ENCODE measurements at places on chromosomes 3 and 15.

DNA sequence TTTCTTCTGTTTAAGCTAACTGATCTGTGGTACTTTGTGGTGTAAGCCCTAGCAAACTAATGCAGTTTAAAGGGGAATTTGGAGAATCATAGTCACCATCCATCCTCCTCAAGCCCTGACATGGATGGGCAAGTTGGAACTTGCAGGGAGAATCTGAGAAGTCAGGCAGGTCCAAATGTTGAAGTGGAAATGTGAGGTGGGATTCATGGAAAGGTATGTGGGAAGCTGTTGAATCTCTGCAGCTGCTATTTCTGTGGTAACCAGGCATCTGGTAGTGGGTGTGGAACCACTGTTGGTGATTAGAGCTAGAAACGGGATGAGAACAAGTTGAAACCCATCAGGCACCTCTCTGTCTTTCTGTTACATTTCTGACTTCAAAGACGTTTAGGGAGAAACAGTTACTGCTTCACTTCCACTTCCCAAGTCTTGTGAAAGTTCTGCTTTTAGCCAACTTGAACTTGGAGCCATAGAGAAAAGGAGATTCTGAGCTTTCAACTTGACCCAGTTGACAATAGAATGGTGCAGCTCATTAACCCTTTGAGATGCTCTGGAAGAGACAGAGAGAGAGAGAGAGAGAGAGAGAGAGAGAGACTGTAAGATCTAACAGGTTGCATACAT is 38.1 kb upstream of the NMNAT3 start:
- DNase-seq = peak; percentile 56

DNA sequence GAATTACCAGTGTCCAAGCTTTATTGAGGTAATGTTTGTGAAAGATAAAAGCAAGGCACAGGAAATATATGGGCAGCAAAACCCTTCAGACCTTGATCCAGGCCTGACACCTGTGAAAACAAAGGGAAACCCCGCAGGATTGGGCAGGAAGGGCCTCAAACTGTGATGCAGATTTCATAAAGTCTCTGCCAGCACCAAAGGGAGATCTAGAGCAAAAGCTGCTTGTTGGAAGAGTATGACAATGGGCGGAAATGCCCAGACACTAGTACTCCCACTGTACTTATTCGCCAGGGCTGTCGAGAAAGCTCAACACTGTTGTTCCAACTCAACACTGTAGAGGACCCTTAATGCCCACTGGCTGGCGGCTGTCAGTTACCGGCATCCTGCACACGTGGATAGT is 207.9 kb downstream of the CD47 start:
- DNase-seq = no peak

DNA sequence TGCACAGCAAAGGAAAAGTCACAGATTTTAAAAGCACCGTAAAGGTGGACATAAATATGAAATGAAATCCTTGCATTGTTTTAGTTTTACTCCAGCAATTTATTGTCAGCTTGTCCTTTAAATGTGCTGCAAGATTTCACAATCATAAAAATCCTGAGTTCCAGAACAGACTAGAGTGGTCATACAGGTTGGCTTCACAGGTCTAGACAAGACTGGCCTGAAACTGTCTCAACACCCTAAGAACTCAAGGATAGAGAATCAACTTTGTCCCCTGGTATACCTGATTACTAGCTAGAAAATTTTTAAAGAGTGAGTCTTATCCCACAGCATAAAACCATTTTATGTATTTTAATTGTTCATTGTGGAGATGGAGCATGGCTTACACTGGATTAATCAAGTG is 521.7 kb upstream of the MCTP2 start:
- DNase-seq = no peak

- no peak for DNase-seq
Observed at GRCh38 chr15:80706161-80706560, 11.1 kb downstream of the ABHD17C start.

DNA sequence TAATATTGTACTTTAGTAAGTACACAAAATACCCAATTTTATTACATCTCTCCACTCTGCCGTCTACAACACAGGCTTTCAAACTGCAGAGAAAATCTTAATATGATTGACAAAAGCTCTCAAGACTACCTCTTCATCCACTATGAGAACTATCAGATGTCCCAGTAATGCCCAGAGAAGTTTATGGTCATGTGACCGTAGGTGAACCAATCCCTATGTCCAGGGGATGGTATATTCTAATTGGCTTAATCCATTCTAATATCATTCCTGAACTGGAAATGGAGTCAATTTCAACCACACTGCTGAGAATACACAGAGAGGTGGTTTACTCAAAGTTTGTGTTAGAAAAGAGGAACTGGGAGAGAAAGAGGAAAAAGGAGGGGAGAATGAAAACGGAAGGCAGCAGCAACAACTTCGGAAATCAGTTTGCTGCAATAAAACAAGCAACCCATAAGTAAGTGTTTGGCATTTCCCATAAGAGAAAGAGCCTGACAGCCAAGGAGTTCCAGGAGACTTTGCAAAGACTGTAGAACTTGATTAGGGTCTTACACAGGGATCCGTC is 7.3 kb downstream of the SST start:
- peak; percentile 31 for DNase-seq

- DNase-seq = no peak
Observed at GRCh38 chr3:73212683-73213082, 151.2 kb downstream of the EBLN2 start.

DNA sequence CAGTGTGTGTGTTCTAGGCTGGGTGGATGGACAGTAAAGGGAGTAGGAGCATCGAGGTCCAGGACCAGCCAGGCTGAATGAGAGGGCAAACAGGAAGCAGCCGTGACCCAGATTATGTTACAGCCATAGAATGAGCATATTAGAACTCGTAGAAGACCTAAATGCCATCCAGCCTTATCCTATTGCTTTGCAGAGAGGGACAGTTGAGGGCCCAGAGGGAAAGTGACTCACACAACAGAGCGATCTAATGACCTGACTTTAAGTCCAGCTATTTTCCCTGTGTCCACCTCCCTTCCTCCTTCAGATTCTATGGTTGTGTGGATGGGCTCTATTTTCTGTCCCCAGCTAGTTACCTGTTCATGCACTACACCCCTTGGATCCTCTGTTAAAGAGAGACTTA is 634.1 kb upstream of the TBL1XR1 start:
- DNase-seq = no peak

GRCh38 chr15:65818927-65819562 is 27.0 kb upstream of the DENND4A start:
- peak; percentile 84 for DNase-seq

- peak; percentile 7 for DNase-seq
Observed at GRCh38 chr3:150497956-150498355, 48.3 kb downstream of the SERP1 start.

DNA sequence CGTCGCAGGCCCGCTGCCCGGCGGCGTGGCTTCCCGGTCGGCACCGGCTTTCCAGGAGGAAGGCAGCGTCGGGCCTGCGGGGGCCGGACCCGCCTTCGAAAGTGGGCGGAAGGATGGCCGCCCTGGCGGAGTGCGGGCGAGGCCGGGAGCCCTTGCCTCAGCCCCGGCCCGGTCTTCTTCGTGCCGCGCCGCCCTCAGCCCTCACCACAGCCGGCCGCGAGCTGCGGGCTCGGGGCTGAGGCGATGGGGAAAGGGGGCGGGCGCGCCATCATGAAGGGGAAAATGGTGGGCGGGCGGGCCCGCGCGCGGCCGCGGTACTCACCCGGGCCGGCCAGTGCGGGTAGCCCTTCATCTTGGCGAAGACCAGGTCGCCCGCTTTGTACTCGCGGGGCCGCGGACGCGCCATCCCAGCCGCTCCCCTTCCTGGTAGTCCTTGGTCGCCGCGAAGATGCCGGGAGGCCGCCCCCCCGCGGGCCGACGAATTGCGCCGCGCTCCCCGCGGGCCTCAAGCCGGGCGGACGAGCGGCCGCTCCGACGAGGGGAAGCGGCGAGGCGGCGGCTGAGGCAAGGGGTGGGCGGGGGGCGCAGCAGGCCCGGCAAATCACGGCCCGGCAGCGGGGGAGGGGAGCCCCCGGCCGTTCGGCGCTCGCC is 489 bp downstream of the HDGFL3 start:
- DNase-seq = peak; percentile 38

DNA sequence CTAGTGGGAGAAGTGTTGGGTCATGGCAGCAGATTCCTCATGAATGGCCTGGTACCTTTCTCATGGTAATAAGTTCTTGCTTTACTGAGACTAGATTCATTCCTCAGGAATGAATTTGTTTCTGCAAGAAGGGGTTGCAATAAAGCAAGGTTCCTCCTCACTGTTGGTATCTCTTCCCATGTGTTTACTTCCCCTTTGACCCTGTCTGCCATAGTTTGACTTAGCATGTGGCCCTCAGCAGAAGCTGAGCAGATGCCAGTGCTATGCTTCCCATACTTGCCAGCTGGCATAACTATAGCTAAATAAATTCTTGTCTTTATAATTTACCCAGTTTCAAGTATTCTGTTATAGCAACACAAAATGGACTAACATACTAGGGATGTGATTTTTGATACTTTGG is 163.6 kb upstream of the COL8A1 start:
- DNase-seq = no peak

DNA sequence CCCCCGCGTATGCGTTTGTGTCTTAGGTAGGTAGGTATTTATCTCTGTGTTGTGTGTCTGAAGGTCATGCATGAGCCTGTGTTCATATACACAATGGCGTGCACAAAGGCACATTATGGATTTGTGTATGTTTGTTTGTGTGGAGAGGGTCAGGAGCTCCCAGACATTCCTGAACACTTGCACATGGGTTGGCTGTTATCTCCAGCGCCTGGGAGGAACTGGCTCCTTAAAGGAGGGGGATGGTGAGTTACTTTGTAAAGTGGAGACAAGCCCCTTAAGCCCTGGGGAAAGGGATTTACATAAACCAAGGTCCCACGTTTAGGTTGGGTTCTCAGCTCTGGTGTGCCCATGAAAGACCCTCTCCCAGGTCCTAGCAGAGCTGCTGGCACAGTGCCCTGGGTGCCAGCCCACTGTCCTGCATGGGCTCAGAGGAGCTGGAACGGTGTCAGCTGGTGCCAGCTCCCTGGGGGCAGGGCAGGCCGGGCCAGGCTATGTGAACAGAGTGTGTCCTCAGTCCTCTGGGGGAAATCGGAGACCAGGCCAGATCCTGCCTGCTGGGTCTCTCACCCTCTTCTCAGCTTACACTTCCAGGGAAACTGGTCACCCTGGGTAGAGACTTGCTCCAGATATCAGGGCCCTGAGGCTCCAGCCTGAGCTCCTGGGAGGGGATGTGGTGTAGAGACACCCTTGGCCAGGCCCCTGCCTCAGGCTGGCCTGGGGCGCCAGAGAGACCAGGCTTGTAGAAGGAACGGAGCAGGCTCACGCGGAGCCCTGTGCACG is 25.1 kb downstream of the SNX33 start:
- DNase-seq = no peak

- DNase-seq = peak; percentile 29
Observed at GRCh38 chr15:64149424-64149823, 2.1 kb upstream of the SNX22 start.

GRCh38 chr3:82002986-82003642 is 241.7 kb upstream of the GBE1 start:
- DNase-seq = no peak

DNA sequence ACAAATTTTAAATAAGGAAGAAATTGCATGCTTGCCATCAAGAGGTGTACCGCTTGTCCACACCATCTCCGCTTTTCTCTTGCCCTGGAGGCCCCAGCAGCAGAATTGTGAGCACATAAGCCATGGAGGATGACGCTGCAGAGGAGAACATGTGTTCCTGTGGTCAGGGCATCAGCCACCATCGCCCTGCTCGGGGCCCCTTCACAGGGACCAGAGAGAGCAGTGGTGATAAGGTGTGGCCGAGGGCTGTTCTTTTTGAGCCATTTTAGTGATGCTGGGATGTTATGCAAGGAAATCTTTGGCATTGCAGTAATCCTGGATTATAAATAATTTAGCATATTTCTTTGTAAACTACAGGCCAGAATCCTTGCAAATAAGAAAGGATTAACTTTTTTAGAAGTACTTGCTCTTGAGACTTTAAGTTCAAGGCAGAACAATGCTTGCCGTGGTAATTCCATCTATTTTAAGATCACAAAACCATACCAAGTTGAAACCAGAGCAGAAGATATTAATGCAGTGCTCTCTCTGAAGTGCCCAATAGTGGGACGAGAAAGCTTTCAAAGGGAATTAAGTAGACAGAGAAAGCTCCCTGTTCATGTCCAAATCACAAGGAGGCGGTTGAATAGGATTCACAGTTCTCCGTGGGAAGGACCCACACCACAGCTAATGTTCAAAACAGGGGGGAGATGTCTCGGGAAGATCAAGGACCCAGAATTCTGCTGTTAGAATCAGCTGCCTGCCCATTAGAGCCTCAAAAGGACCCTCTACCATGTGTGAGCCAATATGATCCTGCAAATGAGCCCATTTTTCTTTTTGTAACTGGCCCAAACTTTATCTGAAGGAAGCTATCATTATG is 338.5 kb downstream of the RORA start:
- DNase-seq = no peak

DNA sequence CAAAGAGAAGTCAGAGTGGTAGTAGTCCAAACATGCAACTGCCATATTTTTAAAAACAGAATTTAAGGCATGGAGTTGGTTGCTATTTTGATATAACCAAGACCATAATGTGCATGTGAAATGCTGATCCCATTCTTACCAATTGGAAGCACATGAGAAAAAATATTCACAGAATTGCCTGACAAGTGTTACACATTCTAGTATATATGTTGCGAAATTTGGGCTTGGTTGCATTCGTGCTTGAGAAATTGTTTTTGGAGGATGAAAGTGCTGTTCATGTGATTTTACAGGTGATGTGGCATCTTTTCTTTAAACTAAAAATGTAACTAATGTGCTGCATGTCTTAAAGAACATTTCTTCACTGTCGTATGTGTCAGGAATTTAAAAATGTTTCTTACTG is 199.7 kb downstream of the CHL1 start:
- DNase-seq = no peak

GRCh38 chr3:189625572-189625971 is 5.6 kb upstream of the TP63 start:
- no peak for DNase-seq

DNA sequence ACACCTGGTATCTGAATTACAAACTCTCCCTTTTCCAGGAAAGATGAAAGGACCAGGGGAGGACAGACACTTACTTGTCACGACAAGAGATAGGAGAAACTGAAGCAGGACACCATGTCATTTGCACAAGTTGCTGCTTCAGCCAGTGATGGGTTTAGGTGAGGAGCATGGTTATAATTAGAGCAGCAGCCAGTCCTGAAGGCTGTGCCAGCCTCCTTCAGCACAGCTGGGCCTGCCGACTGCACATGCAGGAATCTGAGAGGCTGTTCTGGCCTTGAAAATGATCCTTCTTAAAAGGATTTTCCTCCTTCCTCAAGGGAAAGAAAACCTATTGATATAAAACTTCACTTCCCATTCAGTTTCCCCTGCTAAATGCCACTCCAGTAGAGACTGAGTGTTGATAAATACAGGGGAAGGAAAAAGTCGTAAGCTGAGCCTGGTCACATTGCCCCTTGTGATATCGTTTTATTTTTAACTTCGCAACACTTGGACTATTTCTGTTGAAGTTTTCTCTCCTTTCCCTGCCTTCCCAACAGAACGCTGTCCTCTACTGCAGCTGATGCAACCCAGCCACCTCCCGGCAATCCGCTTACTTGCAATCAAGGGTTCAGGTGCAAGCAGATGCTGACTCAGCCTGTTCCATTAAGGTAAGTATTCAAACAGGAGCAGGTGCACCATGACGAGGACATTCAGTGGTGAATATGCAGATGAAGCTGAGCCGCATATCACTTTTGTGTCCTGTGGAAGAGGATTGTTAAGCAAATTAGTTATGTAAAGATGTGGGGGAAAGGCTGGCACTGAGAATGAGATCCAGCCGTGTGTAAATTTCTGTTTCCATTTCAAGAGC is at the start of gene FBXO40:
TSS of gene FBXO40 (plus strand) at position 524 of the 847 bp plus-strand sequence. CDS start 27,197 bp downstream, outside the sequence.
- DNase-seq = no peak
